ENCODE measurements at places on chromosomes 12 and 14.

DNA sequence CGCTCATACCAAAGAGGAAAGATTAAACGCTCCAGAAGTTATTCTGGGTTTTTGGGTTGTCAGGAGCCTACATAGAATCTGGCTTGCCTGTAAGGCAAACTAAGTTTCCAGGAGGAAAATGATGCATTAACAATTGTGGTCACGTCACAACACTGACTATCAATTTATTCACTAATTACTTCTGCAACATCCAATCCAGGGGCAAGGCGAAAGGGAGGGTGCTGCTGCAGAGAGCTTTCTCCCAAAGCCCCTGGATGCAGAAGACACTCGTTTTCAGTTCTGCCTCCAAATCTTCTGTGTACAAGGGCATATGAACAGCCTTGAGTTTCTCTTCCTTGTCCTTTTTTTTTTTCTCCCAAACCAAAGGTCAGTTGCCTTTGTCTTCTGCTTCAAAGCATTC is 10.5 kb upstream of the SRRM4 start:
- DNase-seq: no peak

- no peak for DNase-seq
Observed at GRCh38 chr14:100535287-100536120, 51.7 kb downstream of the BEGAIN start.

GRCh38 chr12:116718655-116719454 is 19.0 kb downstream of the SPRING1 start:
- no peak for DNase-seq

DNA sequence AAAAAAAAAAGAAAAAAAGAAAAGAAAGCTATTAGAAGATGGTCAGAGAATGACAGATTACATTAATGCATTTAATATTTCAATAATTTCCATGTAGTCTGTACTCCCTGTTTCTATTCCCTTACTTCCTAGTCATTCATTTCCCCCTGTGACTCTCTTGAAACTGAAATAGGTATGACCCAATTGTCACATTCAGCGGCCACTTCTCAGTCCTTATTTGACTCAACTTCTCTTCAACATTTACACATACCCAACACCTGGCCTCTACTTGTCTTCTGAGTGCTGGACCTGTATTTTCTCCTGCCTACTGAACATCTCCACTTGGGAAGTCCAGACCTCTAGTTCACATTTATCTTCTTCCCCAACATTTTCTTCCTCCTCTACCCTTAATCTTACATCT is 7.2 kb downstream of the EEA1 start:
- no peak for DNase-seq

- DNase-seq: no peak
Observed at GRCh38 chr12:48883305-48884161, 17.9 kb upstream of the RND1 start.

DNA sequence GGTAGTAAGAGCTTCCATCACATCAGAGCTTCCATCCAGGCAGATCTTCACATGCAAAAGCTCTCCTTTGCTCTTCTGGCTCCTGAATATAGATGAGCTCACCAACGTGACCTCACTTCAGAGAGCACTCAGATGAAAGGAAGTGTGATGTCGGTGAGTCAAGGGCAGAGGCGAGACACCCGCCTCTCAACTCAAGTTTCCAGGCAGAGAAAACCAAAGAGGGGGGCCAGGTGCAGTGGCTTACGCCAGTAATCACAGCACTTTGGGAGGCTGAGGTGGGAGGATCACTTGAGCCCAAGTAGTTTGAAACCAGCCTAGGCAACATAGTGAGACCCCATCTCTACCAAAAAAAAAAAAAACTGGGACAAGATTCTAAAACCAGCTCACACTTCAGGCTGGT is 126.9 kb downstream of the DUSP6 start:
- peak; percentile 56 for DNase-seq

- DNase-seq: no peak
Observed at GRCh38 chr14:37406095-37406494, 189.0 kb downstream of the FOXA1 start.

- no peak for DNase-seq
Observed at GRCh38 chr12:99649551-99649950, 2.0 kb downstream of the GARIN6 start.

DNA sequence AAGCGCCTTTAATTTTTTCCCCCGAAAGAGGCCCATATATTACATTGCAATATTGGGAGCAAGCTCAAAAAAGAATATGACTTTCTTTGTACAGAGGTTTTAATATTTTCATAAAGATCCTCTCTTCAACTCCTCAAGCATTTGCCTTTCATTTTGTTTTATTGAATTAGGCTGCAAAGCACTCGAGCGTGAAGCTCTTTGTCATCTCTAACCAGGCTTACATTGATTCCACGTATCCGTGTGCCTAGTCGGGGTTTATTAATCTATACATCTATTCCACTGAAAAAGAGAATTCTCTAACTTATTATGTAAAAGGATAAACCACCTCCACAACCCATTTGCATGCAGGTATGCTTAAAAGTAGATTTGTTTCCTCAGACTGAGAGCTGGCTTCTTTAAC is 234.8 kb upstream of the TMPO start:
- DNase-seq: no peak

DNA sequence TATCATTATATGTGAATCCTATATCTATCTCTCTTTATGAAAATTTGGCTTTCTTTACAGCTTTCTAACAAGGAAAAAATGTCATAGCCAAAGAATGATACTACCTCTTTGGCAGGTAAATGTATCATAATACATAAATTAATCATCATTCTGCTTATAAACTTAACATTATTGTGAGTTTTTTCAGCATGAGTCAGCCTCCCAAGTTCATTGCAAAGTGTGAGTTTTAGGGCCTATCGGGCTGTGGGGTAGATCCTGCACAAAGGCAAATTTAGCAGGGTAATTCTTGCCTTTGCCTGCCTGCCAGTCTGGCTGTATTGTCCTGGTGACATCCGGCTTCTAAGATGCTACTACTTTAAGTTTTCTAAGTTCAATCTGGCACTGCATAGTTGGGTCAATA is 412.6 kb downstream of the MDGA2 start:
- no peak for DNase-seq

DNA sequence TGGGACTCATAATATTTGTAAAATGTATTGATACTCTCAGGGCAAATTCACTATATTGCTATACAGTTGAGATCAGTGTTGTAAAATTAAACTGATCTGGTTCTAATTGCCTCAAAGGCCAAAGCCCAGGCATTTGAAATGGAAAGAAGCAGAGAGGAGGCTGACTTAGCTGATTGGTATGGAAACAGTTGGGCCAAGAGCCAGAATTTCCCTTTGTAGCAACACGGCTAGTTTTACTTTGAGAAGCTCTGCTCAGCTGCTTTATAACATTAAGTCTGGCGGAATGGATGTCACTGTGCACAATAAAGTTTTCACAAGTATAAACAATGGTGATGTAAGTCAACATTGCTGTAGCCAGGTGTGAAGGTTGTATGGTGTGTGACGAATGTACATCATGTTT is 186.4 kb downstream of the MSRB3 start:
- DNase-seq: no peak

- no peak for DNase-seq
Observed at GRCh38 chr12:65624554-65625086, 199.7 kb upstream of the HMGA2 start.

- DNase-seq: peak; percentile 71
Observed at GRCh38 chr12:31896514-31897039, 62.6 kb upstream of the RESF1 start.

DNA sequence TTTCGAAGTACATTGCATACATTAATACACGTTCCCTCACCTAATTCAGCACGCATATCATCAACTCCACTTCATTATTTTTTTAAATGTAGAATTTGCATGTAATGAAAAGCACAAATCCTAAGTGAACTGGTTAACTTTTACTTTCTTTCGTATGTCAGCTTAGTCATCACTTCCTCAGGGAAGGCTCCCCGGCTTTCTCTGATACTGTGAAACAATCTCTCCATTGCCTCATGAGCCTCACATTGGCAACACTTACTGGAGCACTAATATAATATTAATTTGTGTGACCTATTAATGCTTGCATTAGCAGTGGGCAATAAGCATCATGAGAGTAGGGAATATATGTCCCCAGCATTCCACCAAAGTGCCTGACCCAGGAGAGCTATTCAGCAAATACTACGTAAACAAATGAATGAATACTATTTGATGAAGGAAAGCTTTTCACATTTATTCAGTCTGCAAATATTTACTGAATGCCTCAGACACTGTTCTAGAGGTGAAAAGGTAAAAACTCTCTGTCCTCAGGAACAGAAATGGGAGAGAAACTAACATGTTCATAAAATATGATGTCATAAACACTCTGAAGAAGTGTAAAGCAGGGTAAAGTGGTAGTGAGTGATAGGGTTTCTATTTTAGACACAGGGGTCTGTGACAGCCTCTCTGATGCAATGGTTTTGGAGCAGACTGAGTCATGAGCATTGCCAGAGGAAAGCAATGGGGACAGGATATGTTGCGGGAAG is 327.5 kb upstream of the DIO2 start:
- no peak for DNase-seq

DNA sequence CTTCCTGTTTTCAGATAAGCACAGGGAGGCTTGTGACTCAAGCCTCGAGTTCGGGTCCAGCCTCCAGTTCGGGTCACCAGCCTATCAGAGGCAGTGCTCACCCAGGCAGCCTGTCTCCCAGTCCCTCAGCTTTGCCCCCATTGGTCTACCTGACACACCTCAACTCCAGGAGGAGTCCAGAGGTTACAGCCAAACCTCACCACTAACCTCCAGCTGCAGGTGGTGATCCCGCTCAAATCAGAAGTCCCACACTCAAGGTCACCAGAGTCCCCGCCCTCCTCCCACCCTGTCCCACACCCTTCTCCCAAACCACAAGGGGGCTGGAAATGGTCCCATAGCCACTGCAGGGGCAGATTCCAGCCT is 42.1 kb downstream of the KDM2B start:
- DNase-seq: no peak

DNA sequence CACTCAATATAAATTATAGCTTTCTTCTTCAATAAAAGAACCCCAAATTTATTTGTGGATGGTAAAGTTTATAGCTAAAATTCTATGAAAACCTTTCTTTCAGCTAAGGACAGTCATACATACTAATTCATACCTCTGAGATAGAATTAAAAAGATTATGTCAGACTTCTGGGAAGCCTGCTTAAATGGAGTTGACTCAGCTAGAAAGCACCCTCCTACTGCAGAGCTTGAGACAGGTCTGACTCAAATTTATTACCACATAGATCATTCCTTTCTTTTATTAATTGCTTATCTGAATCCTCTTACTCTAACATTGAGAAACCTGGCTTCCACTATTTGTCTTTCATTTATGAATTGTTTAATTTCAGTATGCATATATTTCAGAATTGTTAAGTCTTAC is 1007.0 kb upstream of the LRFN5 start:
- no peak for DNase-seq

- DNase-seq: no peak
Observed at GRCh38 chr14:97782871-97783414, 985.8 kb downstream of the VRK1 start.

GRCh38 chr12:91594715-91595114 is 412.1 kb upstream of the DCN start:
- no peak for DNase-seq

DNA sequence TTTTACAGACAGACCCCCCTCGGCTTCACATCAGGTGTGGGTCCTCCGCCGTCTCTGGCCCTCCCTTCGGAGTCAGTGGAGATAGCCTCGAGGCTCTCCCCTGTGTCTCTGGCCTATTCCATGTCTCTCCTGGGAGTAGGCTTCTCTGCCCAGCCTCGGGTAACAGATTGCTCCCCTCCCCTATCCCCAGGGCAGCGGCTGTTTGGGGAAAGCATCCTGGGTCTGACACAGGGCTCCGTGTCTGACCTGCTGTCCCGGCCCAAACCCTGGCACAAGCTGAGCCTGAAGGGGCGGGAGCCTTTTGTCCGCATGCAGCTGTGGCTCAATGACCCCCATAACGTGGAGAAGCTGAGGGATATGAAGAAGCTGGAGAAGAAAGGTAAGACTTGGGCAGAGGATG is 30.8 kb downstream of the PHETA1 start:
- DNase-seq: no peak
